Fibroblast of villous mesenchyme (primary cell): ENCODE measurements at places on chromosomes 6 and 20. TPM values are rescaled to one million over a fixed set of nuclear protein-coding genes. Genes with fewer than 3 reads are reported as not detected.

The TRAPPC3L gene
- under 0.01 TPM in 1 of 2 replicates, not detected in the other for total RNA-seq

The HDGFL1 gene
- total RNA-seq = not detected in 2 replicates

The ACAT2 gene
- total RNA-seq = 115 and 119 TPM in 2 replicates

The ENPP1 gene
- 6.0 and 8.4 TPM in 2 replicates for total RNA-seq

The GATA5 gene
- total RNA-seq = not detected in 2 replicates

The GCLC gene
- 25.8 and 36.3 TPM in 2 replicates for total RNA-seq

The BHLHE23 gene
- not detected in 2 replicates for total RNA-seq

The BPIFA1 gene
- not detected in 2 replicates for total RNA-seq

The TGM3 gene
- total RNA-seq = not detected in 2 replicates

The ULBP1 gene
- 0.43 and 1.6 TPM in 2 replicates for total RNA-seq

The HCRTR2 gene
- total RNA-seq = not detected in 2 replicates

The GABRR1 gene
- total RNA-seq = not detected in 2 replicates

The ASIP gene
- not detected in 2 replicates for total RNA-seq

The PCNA gene
- total RNA-seq = 79.6 and 121 TPM in 2 replicates

The PRRT1 gene
- under 0.01 and 0.32 TPM in 2 replicates for total RNA-seq

The FBXL4 gene
- total RNA-seq = 10.6 and 19.0 TPM in 2 replicates

The VPS52 gene
- total RNA-seq = 35.4 and 38.9 TPM in 2 replicates

The RAET1L gene
- total RNA-seq = not detected in 2 replicates

The ADGRF4 gene
- 0.32 and 0.43 TPM in 2 replicates for total RNA-seq

The AARS2 gene
- total RNA-seq = 10.0 and 16.0 TPM in 2 replicates

The GTF2H4 gene
- 9.3 and 14.7 TPM in 2 replicates for total RNA-seq

The GHRH gene
- total RNA-seq = not detected in 2 replicates

The TCF19 gene
- total RNA-seq = 20.7 and 22.2 TPM in 2 replicates

The MOCS1 gene
- total RNA-seq = 5.2 and 10.8 TPM in 2 replicates

The PPP1R14C gene
- not detected in 2 replicates for total RNA-seq

The ZNF217 gene
- total RNA-seq = 20.3 and 22.9 TPM in 2 replicates

The RSPH9 gene
- 0.86 and 0.97 TPM in 2 replicates for total RNA-seq

The MTG2 gene
- total RNA-seq = 19.9 and 22.5 TPM in 2 replicates

The PARD6B gene
- total RNA-seq = 1.6 and 6.5 TPM in 2 replicates

The MATN4 gene
- total RNA-seq = not detected in 2 replicates
